ENCODE measurements at places on chromosomes 5 and 9.
A peak's percentile ranks its signal among the peaks of the same experiment; 100 is the strongest.

DNA sequence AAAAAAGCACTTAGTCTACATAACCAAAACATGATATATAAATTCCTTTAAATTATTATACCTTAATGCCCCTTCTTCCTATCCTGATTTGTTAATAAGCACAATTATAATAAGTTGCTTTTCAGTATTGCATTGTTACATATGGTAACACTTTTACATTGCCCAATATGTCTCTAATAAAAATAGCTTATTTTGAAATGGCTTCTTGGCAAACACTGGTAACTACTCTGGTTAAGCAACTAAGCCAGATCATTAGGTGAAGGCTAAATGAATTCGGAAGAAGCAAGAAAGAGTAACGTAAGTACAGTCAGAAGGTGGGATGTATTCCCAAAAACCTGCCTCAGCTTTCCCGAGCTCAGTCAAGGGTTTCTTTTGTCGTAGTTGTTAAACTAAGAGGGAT, 85.3 kb downstream of the TTC39B start:
- DNase-seq = no peak

- DNase-seq = no peak
Observed at GRCh38 chr9:104080983-104081382, 13.1 kb upstream of the SMC2 start.

DNA sequence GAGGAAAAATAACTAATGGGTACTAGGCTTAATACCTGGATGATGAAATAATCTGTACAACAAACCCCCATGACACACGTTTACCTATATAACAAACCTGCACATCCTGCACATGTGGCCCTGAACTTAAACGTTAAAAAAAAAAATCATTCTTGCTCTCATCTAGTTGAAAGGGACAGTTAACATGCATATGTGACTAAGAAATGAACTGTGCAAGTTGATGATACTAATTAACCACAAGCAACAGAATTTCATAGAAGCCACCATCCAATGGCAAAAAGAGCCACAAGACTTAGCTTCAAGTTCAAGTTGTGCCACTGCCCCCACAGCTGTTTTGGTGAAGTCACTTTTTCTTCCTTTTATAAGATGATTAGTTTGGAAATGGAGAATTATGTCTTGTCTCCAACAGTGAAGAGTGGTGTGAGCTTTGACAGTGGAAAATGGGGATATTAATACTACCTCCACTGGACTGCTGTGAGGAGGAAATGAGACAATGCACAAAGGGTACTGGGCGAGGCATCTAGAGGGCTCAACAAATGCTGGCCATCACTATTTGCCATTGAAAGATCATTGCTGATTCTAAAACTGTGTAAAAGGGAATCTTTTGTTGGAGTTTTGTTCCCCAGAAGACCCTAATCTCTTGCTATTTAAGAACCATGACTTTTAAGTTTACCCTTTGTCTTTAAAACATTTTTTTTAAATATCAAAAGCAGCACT, 202.1 kb downstream of the EBF1 start:
- no peak for DNase-seq

DNA sequence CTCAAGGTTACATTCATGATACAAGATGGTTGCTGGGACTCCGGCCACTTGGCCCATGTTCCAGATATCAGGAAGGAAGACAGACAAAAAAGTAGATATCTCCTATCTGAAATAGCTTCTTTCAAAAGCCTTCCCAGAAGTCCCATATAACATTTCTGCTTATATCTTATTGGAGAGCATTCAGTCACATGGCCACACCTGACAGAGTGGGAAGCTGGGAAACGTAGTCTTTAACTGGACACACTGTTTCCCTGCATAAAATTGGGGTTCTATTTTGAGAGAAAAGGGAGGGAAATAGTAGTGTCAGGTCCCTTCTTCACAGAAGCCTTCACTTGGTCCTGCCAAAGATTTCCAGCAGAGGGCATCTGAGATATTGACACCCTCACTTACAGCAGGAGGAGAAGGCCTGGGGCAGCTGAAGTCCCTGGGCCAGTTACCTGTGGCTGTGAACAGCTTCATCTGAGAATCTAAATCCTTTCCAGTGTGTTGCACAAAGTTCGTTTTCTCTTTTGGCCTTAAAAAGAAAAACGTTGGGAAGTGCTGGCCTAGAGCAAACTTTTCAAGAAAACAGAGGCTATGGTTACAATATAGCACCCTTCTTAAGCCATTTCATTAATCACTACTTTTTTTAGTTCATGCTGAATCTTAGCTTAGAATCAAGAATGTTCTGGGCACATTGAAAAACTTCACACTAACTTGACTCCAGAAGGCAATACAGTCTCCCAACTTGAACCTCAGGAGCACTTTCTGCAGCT, 33.5 kb downstream of the SPEF2 start:
- peak; percentile 21 for DNase-seq

GRCh38 chr5:8807636-8808035, 738.2 kb downstream of the SEMA5A start:
- no peak for DNase-seq

DNA sequence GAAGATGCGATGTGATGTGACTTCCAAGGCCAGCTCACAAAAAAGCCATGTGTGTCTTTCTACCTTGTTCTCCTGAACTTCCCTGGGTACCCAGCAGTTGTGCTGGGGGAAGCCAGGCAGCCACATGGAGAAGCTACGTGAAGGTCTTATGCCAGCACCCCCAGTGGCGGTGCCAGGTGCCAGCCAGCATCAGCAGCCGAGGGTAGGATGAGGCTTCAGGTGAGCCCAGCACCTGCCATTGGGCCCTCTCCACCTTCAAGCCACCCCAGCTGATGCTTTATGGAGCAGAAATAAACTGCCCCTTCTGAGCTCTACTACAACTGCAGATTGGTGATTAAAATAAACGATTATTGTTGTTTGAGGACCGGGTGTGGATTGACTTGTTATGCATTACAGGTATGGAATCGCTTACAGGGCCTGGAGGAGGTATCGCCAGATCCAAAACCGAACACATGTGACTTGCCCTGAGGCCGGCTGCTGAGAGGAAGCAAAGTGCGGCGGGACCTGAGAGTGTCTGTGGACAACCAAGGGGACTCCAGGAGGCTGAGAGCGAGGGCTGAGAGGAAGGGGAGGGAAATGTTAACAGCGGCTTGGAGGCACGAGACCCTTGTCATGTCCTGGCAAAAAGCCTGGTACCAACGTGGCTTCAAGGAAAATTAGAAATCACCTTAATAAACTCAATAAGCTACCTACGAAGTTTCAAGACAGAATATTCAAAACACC, 36.0 kb upstream of the OLFM1 start:
- DNase-seq = no peak

GRCh38 chr9:123455187-123455586, 99.2 kb downstream of the CRB2 start:
- no peak for DNase-seq

DNA sequence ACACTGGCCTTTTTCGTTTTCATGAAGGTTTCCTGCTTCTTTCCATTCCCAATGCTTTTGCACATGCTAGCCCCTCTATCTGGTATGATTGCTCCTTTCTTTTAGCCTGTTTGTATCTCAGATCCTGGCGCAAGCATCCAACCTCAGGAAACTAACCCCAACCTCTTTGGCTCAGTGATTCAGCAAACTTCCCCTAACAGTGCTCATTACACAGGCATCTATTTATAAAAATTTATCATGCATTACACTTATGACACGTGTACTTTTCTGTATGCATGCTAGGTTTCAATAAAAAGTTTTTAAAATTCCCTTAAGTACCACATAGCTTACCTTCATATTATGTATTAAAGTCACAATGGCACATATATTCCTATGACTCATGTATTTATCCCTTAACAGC, 218.9 kb downstream of the EPB41L4A start:
- DNase-seq = no peak

GRCh38 chr5:157594675-157595459, 19.3 kb upstream of the ADAM19 start:
- DNase-seq = no peak

GRCh38 chr5:124951661-124952060, 205.2 kb upstream of the ZNF608 start:
- DNase-seq = no peak

DNA sequence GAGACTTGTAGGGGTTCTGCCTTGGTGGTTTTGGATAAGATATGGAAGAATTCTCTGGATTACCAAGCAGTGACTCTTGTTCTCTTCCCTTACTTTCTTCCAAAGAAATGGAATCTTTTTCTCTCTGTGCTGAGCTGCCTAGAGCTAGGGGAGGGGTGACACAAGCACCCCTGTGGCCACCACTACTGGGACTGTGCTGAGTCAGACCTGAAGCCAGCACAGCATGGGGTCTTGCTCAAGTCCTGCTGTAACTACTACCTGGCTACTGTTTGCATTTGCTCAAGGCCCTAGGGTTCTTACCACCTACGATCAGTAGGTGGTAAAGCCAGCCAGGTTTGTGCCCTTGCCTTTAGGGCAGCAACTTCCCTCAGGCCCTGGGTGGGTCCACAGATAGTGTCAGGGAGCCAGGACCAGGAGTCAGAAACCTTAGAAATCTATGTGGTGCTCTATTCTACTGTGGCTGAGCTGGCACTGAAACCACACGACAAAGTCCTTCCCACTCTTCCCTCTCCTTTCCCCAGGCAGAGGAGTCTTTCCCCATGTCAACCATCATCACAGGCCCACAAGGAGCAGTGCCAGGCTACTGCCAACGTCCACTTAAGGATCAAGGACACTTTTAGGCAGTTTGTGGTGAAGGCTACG, 53.8 kb downstream of the SREK1 start:
- no peak for DNase-seq

DNA sequence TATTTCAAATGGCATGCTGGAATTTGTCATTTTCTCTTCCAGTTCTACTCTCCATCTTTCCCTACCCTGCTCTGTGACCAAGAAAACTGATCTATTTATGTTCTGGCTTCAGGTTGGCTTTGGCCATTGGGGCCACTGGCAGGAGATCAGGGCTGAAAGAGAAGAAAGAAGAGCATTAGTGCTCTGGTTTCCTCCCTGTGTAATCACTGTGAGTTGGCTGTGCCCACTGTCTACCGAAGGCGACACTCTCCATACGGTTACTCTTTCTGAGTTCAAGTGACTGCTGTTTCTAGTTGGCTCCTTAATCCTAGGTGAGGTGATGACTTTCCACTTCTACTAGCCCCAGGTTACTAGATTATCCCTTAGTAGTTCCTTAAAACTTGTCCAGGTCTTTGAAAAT, 372.6 kb downstream of the PRELID2 start:
- DNase-seq = no peak

- DNase-seq = no peak
Observed at GRCh38 chr5:148632255-148633066, 21.9 kb downstream of the HTR4 start.

GRCh38 chr5:87347841-87348240, 64.9 kb downstream of the CCNH start:
- no peak for DNase-seq

- peak; percentile 33 for DNase-seq
Observed at GRCh38 chr5:102561894-102562760, 63.3 kb upstream of the SLCO6A1 start.

- DNase-seq = no peak
Observed at GRCh38 chr5:122236270-122237040, 75.6 kb upstream of the SNCAIP start.
